ENCODE measurements at places on chromosomes 2 and 18.

- no peak for DNase-seq
These were observed 1.3 kb upstream of the PDK1 start for GRCh38 chr2:172554352-172555271.

DNA sequence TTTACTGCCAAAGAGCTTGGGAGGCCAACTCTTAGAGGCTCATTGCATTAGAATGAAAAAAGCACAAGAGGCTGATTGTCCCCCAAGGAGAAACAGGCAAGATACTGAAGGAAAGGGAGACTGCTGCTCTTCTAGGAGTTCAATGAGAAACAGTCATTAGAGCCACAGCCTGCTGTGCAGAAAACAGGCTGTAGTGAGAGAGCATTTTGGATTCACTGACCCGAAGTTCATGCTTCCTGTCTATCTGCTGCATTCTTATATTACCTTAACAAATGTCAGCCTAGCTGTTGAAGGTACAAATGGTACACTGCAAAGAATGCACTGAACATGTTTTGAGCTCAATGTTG is 423.3 kb downstream of the SETBP1 start:
- DNase-seq, result no peak

DNA sequence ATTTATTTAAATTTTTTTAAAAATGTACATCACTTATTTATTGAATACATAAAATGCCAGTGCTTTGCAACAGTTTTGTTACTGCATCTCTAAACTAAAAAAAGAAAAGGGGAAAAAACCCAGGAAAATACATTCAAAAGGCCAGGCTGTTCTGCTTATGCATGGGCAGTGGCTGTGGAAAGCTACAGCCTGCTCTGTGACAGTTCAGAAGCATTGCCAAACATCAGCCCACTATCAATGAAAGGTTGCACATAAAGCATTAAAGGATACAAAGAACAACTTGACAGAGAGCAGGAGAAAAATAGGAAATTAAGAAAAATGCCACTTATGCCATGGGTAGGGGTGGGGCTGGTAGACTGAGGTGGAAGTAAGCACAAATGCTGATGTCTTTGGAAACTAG is 128.2 kb downstream of the FIGN start:
- no peak for DNase-seq

- DNase-seq, result no peak
These were observed 38.4 kb downstream of the C1QL2 start for GRCh38 chr2:119119999-119120756.

DNA sequence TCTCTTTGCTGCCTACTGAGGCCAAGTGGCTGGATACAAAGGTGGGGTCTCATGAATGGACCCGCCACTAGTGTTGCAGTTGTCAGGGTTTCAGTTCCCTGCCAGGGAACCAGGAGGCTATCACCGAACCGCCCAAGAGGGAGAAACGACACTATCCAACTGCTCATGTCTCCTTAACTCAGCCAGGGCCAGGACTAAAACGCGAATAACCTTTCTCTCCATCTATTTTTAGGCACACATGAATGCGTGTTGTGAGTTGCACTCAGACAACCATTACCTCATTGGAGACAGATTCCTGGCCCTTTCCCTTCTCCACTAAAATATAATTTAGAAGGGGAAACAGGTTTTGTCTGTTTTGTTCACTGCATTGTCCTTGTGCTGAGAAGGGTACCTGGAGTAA is 559.5 kb downstream of the SOCS6 start:
- no peak for DNase-seq

GRCh38 chr18:39485696-39486095 is 1920.1 kb upstream of the CELF4 start:
- no peak for DNase-seq

DNA sequence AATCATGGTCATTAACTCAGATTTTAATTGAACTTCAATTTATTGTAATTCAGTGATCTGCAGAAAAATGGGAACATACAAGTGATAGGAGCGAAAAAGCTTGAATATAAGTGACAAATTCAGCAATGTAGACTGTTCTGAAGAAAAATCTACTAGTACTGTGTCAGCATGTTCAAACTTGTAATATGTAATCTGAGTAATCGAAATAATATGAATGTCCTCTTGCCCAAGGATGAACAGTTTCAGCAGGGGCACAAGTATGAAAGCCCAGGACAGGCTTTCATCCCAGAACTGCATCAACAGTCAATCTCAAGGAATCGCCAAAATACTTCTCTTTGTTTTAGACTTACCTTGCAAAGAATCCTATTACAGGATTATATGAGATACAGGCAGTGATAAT is 1110.5 kb downstream of the LRP1B start:
- no peak for DNase-seq

DNA sequence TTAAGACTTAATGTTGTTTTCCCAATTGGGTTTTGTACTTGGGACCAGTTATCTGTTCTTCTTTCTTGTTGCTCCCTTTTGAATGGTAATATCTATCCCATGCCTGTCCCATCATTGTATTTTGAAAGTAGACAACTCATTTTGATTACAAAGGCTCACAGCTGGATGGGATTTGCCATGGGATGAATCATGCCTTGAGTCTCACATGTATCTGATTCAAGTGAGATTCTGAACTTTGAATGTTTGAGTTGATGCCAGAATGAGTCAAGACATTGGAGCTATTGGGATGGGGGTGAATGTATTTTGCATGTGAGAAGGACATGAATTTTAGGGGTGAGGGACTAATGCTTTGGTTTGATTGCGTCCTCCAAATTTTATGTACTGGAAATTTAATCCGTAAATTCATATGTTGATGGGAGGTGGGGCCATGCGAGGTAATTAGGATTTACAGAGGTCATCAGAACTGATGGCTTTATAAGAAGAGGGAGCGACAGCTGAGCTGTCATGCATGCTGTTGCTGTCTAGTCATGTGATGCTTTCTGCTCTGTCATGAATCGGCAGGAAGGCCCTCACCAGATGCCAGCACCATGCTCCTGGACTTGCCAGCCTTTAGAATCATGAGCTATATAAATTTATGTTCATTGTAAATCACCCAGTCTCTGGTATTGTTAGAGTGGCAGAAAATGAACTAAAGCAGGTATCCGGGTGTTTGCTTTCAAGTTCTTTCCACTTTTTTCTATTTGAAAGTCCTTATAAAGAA is 741.3 kb upstream of the RAB6C start:
- DNase-seq, result peak; percentile 29

DNA sequence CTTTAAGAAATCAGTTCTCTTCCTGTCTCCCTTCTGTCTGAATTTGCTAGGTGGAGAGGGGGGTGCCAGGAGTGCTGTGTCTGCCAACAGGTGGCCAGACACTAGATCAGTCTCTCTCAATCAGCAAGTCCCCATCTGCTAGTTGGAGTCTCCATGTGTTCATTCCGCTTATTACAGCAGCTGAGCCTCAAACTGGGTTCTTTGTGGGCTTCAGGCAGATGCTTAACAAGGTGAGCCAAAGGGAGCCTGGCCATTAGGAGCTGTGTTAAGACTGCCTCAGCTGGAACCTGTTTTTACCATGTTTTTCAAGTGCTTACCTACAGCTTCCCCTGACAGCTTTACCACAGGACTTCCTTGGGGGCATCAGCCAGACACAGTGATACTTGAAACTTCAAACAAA is 401.9 kb downstream of the LRP1B start:
- no peak for DNase-seq

GRCh38 chr2:86176597-86176996 is 18.7 kb downstream of the IMMT start:
- no peak for DNase-seq
